ENCODE measurements at places on chromosomes 6 and 20.

- DNase-seq: no peak
Observed at GRCh38 chr6:69570106-69570505, 226.7 kb downstream of the LMBRD1 start.

DNA sequence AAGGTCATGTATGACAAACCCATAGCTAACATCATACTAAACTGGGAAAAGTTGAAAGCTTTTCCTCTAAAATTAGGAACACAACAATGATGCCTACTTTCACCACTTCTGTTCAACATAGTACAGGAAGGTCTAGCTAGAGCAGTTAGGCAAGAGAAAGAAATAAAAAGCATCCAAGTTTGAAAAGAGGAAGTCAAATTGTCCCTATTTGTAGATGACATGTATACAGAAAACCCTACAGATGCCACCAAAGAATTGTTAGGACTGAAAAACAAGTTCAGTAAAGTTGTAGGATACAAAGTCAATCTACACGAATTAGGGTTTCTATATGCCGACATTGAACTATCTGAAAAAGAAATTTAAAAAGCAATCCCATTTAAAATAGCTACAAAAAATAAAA is 89.4 kb upstream of the GLP1R start:
- no peak for DNase-seq

DNA sequence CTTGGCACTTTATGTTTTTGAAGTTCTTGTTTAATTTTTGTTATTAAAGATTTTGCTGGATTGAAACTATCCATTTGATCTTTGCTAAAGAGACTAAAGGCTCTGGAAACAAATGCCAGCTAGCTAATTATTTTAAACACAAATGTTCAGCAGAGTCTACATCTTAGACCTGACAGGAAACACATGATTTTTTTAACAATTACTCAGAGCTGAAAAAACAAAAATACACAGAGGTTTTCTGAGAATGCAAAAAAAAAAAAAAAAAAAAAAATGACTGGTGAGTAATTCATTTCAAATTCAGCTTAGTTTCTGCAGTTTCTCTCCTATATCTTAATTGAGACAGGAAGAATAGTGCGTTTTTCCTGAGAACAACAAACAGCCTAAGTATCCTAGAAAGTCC is 448.0 kb downstream of the TENT5A start:
- no peak for DNase-seq

DNA sequence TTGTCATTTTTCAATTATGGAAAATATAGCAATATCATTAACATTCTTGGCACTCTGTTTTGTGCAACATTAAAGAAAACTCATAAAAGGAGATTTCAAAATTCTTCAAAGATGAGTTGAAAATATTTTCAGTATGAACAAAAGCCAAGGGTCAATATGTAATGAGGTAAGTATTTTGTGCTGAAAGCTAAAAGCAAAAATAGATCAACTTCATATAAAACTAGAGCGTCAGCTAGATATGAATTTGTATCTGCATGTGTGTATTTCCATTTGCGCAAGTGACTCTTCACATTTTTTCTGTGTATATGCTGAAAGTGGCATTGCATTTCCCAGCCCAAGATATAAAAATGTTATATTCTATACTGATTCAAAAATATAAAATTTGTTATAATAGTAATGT is 492.1 kb upstream of the EYS start:
- no peak for DNase-seq

GRCh38 chr6:104940893-104941728 is 15.8 kb upstream of the LIN28B start:
- peak; percentile 88 for DNase-seq

DNA sequence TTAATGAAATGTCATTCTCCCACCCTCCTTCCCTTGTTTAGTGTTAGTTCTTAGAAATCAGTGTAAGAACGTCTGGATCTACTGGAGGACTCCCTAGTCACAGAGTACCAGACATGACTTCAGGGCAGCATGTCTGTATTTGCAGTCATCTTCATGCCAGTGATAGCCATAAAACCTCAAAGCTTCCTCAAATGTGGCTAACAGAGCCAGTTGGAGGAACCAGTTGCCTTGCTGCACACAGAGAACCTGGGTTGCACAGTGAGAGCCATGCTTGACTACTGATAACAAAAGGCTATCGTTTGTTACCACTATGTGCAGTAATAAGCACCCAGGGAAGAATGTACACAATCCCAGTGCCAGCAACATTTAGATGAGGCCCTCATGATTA is 20.1 kb downstream of the NT5E start:
- DNase-seq: no peak

DNA sequence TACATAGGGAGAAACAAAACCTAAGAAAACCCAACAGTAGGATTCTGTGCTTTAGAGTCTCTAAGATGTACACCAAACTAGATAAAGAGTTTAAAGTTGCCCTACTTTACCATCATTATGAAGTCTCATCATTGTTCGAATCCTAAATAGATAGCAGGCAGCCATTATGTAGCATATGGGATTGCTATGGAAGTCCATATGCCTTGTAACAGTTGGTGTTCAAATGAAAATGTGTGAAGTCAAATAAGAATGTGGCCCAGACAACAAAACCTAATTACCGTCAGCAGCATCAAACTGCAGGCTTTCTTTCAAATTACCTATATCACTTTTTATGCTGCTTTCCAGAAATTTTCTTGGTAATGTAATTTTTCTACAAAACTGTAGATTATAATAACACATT is 1380.1 kb downstream of the GRIK2 start:
- no peak for DNase-seq

- DNase-seq: no peak
Observed at GRCh38 chr6:54559136-54559535, 250.9 kb downstream of the TINAG start.

DNA sequence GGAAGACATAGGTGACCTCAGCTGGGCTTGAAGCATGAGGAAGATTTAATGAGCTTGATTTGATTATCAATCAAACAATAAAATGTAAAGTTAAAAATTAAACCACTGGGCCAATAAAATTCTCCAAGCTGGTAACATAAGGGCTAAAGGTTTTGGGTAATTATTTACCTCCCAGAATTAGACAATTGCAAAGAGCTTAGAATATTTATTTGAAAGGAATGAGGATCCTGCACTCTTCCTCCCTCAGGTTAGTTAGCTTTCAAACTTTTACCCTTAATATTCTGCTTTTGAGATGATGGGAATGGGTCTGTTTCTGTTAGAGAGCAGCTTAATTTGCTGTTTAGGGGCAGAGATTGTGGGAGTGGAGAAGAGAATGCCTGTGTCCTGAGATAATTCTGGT is at the start of gene SLC17A4:
TSS of gene SLC17A4 (plus strand) at position 208 of the 400 bp plus-strand sequence. CDS start 7,221 bp downstream, outside the sequence.
- DNase-seq: no peak
